Stimulated activated CD8-positive, alpha-beta memory T cell treated with anti-CD3 and anti-CD28 coated beads, Interleukin-2, amount 100 ng/mL, for 48 hours (primary cell): ENCODE measurements at places on chromosomes 12 and 14.

DNA sequence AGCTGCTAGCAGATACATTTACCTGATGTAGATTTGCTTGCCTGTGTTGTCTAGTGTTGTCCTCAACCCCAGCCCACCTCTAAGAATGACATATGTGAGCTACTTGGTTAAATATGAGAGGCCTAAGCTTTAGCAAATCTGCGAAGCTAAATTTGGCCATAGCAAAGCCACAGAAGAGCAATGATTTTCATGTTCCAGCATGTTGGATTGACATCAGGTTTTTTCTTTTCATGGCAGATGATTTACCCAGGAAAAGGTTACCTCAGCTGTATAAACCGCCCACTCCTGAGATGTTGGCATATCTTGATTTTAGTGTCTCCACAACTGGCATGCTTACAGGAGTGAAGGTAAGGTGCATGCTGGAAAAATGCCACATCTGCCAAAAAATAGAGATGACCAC, 36.4 kb upstream of the ATF1 start:
- no peak for DNase-seq

DNA sequence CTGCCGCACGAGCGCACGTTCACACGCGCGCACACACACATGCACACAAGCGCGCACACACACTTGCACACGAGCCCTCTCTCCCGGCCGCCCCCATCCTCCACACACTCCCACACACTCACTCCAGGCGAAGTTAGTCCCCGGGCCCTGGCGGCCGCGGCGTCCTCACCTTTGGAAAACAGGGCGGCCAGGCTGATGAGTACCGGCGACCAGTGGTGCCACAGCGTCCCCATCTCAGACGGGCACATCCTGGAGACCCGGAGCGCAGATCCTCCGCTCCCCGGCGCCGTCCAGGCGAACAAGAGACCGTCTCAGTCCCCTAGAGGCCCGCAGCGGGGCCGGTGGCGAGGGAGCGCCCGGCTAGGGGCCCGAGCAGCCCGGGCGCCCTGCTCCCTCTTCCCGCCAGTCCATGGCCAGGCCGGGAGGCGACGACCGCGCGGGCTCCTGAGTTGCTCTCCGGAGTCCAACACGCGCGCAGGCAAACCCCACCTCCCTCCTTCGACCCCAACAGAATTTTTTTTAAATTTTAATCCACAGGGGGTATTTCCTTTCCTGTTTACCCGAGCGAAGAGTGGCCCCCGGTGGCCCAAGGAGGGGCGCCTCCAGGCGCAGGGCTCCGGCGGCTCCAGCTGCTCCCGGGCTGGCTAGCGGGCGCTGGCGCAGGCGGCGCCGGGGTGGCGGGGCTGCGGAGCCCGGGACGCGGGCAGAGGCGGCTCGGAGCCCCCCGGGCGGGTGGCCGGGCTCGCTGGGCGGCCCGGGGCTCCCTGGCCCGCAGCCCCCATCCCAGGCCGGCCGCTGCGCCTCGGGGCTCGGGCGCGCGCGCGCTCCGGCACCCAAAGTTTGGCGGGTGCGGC, 506 bp downstream of the TMEM132D start:
- no peak for DNase-seq

DNA sequence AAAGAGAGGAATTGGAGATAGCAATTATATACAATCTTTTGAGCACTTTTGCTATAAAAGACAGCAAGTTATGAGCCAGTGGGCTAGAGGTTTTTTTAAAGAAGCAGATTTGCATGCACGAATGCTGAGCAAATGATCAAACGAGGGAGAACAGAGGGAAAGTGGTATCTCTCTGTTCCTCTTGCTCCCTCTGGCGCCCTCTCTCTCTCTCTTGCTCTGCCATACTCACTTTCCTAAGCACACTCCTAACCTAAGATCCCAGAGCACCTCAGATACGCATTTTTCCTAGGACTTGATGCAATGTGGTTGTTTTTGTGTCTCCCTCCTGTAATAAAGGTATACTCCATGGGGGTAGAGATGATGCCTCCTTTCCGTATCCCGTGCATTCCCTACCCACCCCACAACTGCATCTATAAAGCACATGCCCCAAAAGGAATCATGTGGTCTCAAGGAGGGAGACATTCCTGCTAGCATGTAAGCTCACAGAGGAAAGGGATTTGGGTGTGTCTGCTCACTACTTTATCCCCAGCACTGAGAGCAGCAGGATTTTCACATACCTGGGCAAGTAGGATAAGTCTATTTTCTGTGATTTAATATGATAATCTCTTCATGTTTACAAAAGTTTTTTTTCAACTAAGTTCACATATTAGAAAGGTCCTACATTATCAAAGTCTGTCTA, 270.2 kb downstream of the SSPN start:
- no peak for DNase-seq

- no peak for DNase-seq
Measured at GRCh38 chr12:15276088-15276698, 46.1 kb upstream of the PTPRO start.

DNA sequence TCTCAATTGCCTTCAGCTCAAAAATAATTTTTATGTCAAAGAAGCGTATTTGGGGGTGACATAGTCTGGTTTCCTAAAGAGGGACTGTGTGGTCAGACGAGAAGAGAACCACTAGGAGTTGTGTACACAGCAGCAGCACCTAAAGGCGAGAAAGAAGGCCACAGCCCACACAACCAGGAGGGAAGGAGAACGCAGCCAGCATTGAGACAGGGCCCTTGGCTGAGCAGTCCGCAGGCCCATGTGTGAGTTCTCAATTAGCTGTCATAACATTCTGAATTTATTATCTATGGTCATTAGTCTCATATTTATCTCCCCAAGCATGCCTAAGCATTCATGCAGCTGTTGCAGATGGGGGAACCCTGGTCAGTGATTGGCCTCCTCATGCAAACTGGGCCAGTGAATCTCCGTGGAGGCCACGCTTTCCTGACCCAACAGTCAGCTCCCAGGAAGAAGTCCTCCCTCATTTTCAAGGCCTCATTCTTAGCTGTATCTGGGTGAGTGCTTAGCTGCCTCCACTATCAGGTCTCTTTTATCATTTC, 81.2 kb upstream of the ATF7IP start:
- no peak for DNase-seq

DNA sequence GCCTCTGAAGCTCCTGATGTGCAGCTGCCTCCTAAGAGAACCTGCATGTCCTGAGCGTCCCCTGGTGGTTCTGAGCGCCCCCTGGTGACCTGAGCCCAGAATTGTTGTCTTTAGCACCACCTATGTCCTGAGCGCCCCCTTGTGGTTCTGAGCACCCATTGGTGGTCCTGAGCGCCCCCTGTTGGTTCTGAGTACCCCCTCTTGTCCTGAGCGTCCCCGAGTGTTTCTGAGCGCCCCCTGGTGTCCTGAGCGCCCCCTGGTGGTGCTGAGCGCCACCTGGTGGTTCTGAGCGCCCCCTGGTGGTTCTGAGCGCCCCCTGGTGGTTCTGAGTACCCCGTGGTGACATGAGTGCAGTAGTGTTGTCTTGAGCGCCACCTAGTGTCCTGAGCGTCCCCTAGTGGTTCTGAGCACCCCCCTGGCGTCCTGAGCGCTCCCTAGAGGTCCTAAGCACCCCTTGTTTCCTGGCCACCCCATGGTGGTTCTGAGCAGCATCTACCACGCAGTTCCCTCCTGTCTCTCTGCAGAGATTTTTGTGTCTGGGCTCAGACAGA, 782.5 kb downstream of the TMEM121 start:
- peak; percentile 93 for DNase-seq

DNA sequence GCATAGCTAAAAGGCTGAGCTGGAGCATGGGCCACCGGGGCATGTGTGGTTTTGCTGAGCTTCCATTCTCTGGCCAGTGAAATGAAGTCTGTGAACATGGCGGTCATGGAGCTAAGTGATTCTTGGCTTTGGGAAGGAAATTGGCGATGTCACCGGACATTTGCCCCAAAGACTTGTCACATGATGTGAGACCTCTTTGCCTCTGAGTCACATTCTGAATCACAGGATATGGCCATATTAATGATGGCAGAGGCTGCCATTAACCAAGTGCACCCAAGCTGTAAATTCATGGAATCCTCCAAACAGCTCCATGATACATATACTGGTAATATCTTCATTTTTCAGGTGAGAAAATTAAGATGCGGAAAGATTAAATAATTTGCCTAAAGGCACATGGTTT, 27.4 kb upstream of the BATF start:
- no peak for DNase-seq

- DNase-seq = no peak
Measured at GRCh38 chr14:99678198-99678597, 5.9 kb upstream of the CYP46A1 start.

GRCh38 chr12:54602661-54603060, 14.2 kb upstream of the PPP1R1A start:
- DNase-seq = no peak

DNA sequence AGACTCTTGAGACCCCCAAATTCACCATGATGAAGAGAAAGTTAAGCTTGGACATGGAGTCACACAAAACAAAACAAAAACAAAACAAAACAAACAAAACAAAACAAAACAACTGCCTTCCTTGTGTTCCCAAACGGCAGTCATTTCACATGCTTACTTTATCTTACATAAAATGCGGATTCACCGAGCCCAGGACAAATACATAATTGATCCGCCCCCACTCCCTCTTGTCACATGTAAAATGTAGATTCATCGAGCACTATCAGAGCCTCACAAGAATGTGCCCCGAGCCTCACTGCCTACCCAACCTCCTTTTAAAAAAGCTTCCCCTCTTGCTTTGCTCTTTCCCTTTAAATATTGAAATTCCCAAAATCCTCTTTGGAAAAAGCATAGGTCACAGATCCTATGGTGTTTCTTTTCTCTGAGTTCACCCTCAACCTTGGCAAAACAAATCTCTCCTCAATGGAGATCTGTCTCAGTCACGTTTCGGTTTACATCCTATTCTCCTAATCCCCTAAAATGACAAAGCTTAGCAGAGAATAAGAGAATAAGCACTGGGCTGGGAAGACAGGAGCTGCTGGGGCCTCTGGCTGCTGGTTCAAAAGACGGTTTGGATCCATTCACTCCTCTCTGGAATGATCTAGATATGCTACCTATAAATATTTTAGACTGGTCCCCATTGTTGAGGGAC, 83.7 kb downstream of the NINJ2 start:
- no peak for DNase-seq

DNA sequence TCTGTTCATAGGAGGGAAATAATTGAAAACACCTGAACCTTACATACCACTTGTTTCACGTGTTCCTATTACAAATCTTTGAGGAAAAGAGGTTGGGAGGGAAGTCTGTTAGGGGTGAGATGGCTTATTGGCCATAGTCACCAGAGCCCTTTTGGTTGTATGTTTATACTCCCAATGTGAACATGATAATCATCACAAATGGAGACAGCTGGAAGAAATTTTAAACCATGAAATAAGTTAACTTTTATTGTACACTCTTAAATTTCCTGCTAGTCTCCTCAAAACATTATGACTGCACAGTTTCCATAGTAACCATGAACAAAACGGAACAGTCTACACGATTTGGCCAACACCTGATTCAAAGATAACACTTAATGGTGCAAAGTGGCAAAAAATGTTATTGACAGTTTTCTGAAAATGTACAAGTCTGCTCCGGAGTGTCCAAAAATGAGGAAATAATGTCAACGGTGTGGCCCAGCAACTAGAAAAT, 56.9 kb downstream of the LMNTD1 start:
- no peak for DNase-seq

GRCh38 chr14:51304438-51304837, 64.4 kb downstream of the TMX1 start:
- peak; percentile 13 for DNase-seq

DNA sequence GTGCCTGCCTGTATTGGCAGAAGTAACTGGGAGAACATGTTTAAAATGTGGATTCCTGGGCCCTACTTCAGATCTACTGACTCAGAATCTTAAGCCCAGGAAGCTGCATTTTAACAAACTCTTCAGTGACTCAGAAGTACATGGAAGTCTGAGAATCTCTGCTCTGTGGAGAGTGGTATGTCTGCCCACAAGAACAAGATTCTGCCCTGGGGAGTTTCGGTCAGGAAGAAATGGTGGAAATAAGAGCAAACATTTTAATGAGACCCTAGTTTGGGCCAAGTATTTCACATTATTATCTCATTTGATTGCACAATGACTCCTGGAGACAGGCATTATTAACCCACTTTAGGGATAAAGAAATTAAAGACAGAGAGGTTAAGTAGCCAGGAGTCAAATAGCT, 8.2 kb downstream of the ALDH1L2 start:
- DNase-seq = no peak
